ENCODE measurements at places on chromosomes 2 and 18.
A peak's percentile ranks its signal among the peaks of the same experiment; 100 is the strongest.

DNA sequence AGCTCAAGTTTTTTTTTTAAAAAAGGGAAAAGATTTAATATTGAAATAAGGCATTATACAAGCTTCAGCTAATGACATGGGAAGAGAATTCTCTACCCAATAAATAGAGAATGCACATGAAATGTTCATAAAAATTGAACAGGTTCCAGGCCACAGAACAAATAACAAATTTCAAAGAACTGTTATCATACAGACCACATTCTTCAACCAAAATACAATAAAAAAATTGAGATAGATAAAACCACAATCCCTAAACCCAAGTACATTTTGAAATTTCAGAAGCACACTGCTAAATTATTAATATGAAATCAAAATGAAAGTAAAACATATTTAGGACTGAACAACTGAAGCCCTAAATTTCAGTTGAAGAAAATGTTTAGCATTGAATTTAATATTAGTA is 89.6 kb downstream of the BCL2 start:
- DNase-seq = no peak

GRCh38 chr2:132559326-132559725 is 110.7 kb downstream of the LYPD1 start:
- DNase-seq = no peak

DNA sequence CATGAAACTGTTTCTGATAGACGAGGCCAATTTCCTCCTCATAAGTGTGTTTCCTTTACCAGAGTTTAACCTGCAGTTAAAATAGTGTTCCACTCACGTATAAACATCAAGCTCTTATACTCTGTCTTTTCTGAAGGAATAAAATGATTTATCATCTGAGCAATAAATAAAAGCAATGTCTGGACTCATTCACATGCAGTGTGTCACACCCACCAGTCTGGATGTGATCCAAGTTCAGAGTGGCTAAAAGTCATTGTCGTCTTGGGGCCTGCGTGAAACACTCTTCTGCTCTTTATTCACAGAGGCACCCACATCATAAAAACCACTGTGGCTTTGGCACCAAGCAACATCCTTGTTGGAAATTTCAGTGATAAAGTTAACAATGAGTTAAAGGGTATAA is 19.5 kb upstream of the SLC9A4 start:
- DNase-seq = peak; percentile 75

- peak; percentile 10 for DNase-seq
Observed at GRCh38 chr2:191637182-191638078, 40.5 kb upstream of the NABP1 start.

DNA sequence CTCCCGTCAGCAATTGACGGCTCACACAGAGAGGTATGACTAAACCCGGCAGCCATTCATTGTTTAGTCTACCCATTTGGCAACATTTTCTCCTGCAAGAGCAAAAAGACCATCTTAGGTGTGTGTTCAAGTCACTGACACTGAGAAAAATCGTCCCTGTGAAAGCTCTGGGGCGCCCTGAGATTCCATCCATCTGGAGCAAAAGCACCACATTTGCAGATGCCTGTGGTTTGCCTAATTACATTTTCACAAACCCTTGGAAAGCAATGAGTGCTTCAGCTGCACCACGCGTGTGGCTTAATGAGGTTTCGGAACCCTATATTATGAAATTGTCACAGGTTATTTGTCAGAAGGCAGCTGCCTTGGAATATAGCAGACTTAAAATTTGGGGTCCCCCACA is 110.7 kb upstream of the PTPRM start:
- DNase-seq = no peak

- peak; percentile 54 for DNase-seq
Observed at GRCh38 chr18:63963615-63964256, 6.1 kb upstream of the SERPINB8 start.

- DNase-seq = no peak
Observed at GRCh38 chr18:10878703-10879102, 270.7 kb downstream of the PIEZO2 start.

- DNase-seq = no peak
Observed at GRCh38 chr2:37623406-37623805, 48.0 kb downstream of the CDC42EP3 start.

- no peak for DNase-seq
Observed at GRCh38 chr2:108916796-108917421, 72.1 kb downstream of the EDAR start.

- DNase-seq = no peak
Observed at GRCh38 chr18:7635948-7636347, 68.8 kb downstream of the PTPRM start.

DNA sequence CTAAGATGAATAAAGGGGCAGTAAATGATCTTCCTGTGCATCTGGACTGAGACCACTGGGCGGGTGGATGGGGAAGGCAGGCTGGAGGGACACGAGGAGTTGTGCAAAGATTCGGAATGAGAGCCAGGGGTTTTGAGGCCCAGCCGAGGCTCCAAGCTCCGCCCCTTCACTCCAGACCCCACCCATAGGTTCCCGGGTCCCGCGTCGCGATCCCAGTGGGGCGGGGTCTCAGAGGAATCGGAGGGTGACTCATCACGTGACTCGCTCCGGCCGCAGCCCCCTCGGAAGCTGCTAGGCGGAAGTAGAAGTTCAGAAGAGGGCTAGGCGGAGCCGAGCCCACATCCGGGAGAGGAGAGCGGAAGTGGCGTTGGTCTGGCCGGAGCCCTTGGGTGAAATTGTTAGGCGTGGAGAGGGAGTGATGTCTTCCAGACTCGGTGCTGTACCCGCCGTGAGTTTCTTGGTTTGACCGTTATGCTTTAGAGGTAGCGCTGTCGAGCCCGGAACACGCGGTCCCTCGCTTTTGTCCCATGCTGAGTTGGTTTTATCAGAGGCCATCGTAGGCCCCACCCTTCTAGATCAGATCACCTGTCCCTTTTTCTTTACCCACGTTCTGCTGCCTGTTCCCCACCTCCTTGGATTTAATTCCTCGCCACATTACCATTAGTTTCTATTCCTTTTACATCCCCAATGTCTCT is at the start of gene ZNF512:
TSS of gene ZNF512 (plus strand) at position 348 of the 695 bp plus-strand sequence. CDS start at position 419, 71 bp downstream.
- peak; percentile 89 for DNase-seq

- no peak for DNase-seq
Observed at GRCh38 chr2:86800856-86801567, 10.3 kb upstream of the CD8A start.

- DNase-seq = no peak
Observed at GRCh38 chr2:69381337-69381737, 5.7 kb downstream of the GFPT1 start.

DNA sequence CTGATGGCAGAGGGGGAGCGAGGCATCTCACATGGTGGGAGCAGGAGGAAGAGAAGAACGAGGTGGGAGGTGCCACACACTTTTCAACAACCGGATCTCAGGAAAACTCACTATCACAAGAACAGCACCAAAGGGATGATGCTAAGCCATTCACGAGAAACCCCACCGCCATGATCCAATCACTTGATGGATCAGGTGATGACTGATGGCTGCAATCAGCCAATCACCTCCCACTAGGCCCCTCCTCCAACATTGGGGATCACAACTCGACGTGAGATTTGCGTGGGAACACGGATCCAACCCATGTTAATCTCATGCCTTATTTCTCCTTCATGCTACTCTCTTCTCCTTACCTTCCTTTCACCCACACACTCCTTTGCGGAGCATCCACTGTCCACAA is 143.6 kb downstream of the ANTXR1 start:
- no peak for DNase-seq

DNA sequence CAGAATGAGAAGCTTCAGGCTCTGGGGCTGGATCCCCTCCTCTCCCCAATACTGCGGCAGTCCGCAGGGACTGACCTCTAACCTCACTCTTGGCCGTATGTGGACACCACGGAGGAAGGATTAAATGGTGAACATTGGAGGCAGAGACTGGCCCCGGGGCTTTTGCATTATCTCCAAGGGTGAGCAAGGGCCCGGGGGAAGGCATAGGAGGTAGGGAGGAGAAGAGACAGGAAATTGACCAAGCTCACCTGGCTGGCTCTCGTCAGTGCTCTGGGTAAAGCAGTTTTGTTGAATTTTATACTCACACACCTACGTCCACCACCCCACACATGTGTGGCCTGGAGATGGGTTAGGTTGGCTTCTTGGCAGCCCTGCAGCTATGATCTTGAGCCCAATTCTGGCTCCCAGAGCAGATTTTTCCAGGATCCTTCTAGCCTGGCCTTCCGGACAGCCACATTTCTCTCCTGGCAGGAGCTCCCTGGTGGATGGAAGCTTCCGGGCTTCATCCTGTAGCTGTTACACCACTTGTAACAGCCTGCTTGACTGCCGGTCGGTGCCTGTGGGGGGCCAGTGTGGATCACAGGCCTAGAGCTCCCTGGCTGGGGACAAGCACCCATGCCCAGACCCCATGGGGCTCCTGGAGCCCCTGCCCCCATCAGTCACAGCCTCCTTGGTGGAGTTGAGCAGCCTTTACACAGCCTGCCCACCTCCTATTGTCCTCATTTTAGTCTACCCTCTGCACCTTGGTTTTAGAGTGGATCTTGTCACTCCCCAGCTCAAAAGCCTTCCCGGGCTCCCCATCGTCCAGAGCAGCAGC is 7.6 kb downstream of the ITM2C start:
- no peak for DNase-seq

- no peak for DNase-seq
Observed at GRCh38 chr18:3066341-3067110, 53.6 kb upstream of the LPIN2 start.

- DNase-seq = peak; percentile 90
Observed at GRCh38 chr2:39696101-39696553, 30.4 kb downstream of the TMEM178A start.

- DNase-seq = no peak
Observed at GRCh38 chr18:39998317-39998716, 1956.7 kb upstream of the PIK3C3 start.

GRCh38 chr2:78993518-78994148 is 31.9 kb upstream of the REG3G start:
- no peak for DNase-seq

DNA sequence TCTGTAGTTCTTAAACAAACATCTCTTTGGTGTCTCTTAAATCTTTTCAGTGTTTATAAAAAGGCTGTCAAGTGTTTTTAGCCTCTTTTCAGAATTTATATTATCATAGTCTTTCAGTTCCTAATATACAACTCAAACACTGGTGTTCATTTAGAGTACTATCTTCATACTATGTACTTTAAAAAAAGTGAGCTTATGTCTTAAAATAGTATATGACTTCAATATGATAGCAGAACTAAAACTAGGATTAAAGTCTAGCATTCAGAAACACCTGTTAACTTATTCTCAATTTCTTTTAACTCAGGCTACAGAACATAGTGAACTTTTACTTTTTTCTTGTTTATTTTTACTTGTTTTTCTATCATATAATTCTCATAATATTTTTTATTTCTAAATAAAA is 14.7 kb upstream of the IKZF2 start:
- DNase-seq = no peak

DNA sequence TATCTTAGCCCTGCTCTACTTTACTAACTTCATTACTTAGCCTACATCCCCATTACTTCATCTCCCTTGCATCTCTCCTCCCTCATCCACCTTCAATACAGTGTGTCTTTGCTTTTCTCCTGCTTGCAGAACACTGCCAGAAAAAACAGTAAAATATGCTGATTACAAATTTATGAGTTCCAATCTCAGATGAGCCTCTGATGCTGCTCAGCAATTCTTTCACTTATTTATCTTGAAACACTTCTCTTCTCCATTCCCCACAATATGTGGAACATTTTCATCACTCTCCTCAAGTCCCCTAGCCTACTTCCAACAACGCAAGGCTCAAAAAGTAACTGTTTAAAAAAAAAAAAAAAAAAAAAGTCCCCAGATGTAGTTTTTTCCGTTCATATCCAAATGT is 7.1 kb downstream of the VPS54 start:
- DNase-seq = no peak

DNA sequence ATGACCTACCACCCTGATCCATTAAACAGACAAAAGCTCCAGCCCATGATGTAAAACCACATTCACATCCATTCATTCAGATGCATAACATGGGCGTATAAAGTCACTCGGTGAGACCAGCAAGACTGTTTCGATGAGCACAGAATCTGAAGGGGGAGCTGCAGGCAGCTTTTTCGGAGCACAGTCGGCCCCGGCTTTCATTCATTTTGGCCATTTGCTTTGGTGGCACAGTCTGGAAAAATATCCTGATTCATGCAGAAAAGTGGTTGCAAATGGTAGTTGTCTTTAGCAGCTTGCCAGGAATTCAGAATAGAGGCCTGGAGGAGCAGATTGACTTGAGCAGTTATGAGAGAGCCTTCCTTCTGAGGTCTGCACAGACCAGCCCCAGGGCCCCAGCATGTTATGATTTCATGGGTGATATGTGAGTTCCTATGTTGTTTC is 11.2 kb downstream of the ARID5A start:
- DNase-seq = no peak

- DNase-seq = peak; percentile 60
Observed at GRCh38 chr2:206274434-206275311, at the start of gene ZDBF2. Gene ZDBF2, plus strand, starts transcription at chr2:206274663. Its CDS starts 7,187 bp downstream, at chr2:206281850.

GRCh38 chr2:105309147-105309545 is 20.4 kb downstream of the TGFBRAP1 start:
- DNase-seq = no peak

DNA sequence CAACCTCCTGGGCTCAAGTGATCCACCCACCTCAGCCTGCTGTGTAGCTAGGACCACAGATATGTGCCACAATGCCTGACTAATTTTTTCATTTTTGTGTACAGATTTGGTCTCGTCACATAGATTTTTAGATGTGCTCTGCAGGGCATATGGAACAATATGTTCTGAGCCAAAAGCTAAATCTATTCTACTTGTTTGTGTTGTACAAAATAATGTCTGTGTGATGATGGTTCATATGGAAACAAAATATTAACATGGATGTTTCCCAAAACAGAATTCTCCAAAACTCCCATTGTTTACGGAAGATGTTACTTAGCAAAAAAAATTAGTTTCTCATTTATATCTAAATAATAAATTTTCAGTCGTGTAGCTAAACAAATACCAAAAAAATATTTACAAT is 12.6 kb upstream of the KLHL23 start:
- DNase-seq = no peak

DNA sequence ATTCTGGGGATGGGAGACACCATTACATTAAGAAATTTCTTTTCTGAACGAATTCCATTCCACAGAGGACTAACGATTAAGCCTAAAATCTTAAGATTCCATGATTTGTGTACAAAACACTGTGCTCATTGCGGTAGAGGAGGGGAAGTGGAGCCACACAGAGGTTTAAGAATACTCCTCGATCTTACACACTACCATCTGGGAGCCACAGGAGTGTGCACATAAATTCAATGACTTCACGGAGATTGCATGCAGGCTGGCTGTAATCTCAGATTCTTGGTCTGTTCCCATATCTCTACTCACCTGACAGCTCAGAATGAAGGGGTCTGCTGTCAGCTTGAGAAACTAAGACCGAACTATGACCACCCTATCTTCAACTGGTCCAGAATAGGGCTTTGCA is 762 bp downstream of the VPS4B start:
- DNase-seq = no peak

- DNase-seq = no peak
Observed at GRCh38 chr2:69646714-69647113, 3.2 kb upstream of the AAK1 start.

Measured in NCI-H1105 treated with DMSO at 0.1 percent for 48 hours (cell line).